ENCODE measurements at places on chromosomes 2 and 18.
A peak's percentile ranks its signal among the peaks of the same experiment; 100 is the strongest.

DNA sequence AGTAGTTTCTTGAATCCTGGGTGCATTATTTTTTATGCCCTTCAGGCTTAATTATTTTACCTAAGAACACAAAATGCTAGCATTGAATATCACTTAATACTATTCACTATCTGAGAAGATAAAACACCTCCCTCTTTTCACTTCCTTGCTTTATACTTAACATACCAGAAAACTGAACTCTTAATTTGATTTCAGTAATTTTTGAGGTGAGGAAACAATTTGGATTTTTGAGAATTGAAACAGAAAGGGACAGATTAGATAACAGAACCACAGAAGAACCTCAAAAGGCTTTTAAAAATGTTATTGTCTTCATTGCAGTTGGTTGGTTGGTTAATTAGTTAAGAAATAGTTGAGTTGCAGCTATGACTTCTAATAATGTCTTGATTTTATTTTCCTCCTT, 69.5 kb downstream of the GPD2 start:
- no peak for DNase-seq

GRCh38 chr2:236919209-236919608, 166.5 kb upstream of the COPS8 start:
- no peak for DNase-seq

DNA sequence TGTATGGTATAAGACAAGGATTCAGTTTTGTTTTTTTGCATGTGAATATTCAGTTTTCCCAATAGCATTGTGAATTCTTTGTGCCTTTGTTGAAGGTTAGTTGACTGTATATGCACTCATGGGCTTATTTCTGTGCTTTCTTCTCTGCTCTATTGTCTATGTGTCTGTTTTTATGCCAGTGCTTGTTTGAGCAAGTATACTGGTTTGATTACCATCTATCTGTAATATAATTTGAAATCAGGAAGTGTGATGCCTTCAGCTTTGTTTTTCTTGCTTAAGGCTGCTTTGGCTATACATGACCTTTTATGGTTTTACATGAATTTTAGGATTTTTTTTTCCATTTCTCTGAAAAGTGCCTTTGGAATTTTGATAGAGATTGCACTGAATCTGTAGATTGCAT, 23.5 kb downstream of the COLEC11 start:
- DNase-seq: no peak

DNA sequence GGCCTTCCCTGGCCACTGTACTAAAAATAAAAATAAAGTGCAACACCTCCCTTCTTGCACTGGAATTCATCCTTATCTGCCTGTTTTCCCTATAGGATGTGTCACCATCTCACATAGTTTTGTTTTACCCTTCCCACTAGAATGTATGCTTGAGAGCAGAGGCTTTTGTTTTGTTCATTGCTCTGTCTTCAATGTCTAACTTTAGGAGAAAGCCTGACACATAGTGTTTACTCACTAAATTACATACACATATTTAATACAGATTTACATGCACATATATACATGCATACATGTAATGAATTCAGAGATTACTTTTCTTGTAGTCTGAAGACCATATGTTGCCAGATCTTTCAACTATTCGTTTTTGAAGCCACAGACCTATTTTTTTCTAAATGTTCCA, 23.0 kb downstream of the CD302 start:
- peak; percentile 39 for DNase-seq
